ENCODE measurements at places on chromosomes 7 and 10. TPM values are rescaled to one million over a fixed set of nuclear protein-coding genes. Genes with fewer than 3 reads are reported as not detected.

The PRF1 gene
- not detected for total RNA-seq

The JAKMIP3 gene
- 0.50 TPM for total RNA-seq

The CFAP58 gene
- total RNA-seq = 0.88 TPM

The FAM13C gene
- total RNA-seq = 0.39 TPM

The AKR1C8 gene
- not detected for total RNA-seq

The POR gene
- total RNA-seq = 128 TPM

The BAMBI gene
- 17.0 TPM for total RNA-seq

The SPACDR gene
- not detected for total RNA-seq

The RBM20 gene
- total RNA-seq = 0.17 TPM

The VPS37D gene
- 1.3 TPM for total RNA-seq

The SCIN gene
- 0.44 TPM for total RNA-seq

The STEAP1 gene
- 4.1 TPM for total RNA-seq

The C10orf62 gene
- total RNA-seq = 0.31 TPM

The ATRNL1 gene
- total RNA-seq = 9.3 TPM

The SPDYE6 gene
- total RNA-seq = not detected

The GFRA1 gene
- 0.24 TPM for total RNA-seq

The KIAA1217 gene
- 17.2 TPM for total RNA-seq

The EPO gene
- total RNA-seq = 0.44 TPM

The GARS1 gene
- 234 TPM for total RNA-seq

The ANXA7 gene
- total RNA-seq = 84.6 TPM

The CFAP69 gene
- 2.9 TPM for total RNA-seq

The NHLRC2 gene
- 30.9 TPM for total RNA-seq

The CDH23 gene
- 1.1 TPM for total RNA-seq

The ELFN1 gene
- 3.7 TPM for total RNA-seq

The HOXA4 gene
- total RNA-seq = not detected

The ACTL6B gene
- 0.33 TPM for total RNA-seq

The HTR5A gene
- not detected for total RNA-seq

The STYXL1 gene
- total RNA-seq = 38.7 TPM

The SPDYE9 gene
- not detected for total RNA-seq

The SP8 gene
- 3.5 TPM for total RNA-seq

The COBL gene
- 52.3 TPM for total RNA-seq

The MACC1 gene
- total RNA-seq = 11.0 TPM

The ITGA8 gene
- not detected for total RNA-seq

The FFAR4 gene
- not detected for total RNA-seq

The SEC23IP gene
- 91.9 TPM for total RNA-seq

The UCMA gene
- not detected for total RNA-seq

The IDI2 gene
- not detected for total RNA-seq

The TRIM50 gene
- total RNA-seq = not detected

The ALOX5 gene
- total RNA-seq = 3.7 TPM

The ANK3 gene
- total RNA-seq = 59.6 TPM

The UTF1 gene
- total RNA-seq = 31.5 TPM
